ENCODE measurements at places on chromosomes 7 and 10.

- peak; percentile 70 for DNase-seq
Observed at GRCh38 chr10:126598009-126598408, 72.5 kb downstream of the C10orf90 start.

GRCh38 chr7:137636376-137636775, 210.4 kb downstream of the DGKI start:
- DNase-seq, result no peak

DNA sequence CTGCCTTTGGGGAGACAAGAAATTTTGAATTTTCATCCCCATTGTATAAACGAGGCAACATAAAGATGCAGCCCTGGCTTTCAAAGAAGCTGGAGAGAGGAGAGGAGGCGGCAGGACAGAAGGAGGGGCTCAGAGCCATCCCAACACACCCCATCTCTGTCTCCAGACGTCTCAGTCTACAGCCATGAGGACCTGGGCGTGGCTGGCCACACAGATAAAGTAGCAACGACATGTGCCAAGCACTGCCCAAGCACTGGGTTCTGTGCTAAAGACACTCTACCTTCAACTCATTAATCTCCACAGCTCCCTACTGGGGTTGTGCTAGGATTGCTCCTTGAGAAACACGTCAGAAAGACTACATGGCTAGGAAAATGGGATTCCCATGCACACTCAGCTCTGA, 65.2 kb downstream of the DLG5 start:
- peak; percentile 78 for DNase-seq

DNA sequence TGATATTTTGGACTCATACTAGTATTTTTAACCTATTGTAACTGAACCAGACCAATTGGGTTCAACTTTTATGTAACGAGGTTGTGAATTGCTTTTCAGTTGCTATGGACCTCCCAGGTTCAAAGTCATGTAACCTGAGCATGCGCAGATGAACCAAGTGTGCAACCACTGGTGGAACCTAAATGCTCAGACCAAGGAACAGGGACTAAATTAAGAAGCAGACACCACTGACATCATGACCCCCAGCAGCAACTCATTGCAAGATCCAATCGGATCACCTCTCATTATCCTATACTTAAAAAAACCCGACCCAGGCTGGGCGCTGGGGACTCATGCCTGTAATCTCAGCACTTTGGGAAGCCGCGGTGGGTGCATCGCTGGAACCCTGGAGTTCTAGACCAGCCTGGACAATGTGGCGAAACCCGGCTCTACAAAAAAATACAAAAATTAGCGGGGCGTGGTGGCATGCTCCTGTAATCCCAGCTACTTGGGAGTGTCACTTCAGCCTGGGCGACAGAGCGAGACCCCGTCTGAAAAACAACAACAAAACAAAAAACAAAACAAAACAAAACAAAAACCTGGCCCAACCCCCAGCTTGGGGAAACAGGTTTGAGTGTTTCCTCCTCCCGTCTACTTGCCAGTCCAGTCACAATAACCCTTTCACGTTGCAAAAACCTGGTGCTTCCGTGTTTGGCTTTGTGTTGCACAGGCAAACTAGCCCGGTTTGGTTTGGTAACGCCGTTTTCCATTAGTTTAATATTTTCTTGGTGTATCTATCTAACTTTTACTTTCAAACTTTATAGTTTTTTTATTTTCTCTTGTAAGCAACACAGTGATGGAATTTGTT, 11.3 kb upstream of the ZNF518A start:
- no peak for DNase-seq

GRCh38 chr7:110373416-110373815, 717.5 kb upstream of the LRRN3 start:
- no peak for DNase-seq

- DNase-seq, result no peak
Observed at GRCh38 chr7:17663061-17663675, 277.1 kb downstream of the SNX13 start.

- peak; percentile 71 for DNase-seq
Observed at GRCh38 chr7:131011432-131011742, 277.4 kb upstream of the KLF14 start.

GRCh38 chr10:24457661-24458318, 248.9 kb downstream of the KIAA1217 start:
- no peak for DNase-seq

DNA sequence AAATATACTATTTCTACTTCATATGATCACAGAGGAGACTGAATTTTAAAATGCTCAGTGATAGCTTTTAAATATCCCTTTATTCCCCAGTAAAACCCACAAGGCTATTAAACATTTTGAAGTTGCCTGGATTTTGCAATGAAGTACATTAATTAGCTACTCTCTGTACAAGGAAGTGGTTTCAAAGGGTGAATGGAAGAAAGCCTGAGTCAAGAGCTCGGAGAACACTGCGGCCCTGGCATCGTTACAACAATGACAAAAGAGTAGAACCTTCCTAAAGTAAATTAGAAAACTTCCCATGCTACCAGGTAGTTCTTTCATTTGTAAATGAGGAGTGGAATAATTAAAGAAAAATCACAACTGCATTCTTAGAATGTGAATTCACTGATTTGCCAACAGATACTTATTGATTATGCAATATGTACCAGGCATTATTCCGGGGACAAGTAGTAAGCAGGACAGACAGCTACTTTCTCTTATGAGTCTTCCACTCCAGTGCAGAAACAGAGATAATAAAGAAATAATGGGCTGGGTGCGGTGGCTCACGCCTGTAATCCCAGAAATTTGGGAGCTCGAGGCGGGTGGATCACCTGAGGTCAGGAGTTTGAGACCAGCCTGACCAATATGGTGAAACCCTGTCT, 63.0 kb downstream of the ZNF22 start:
- DNase-seq, result peak; percentile 30

DNA sequence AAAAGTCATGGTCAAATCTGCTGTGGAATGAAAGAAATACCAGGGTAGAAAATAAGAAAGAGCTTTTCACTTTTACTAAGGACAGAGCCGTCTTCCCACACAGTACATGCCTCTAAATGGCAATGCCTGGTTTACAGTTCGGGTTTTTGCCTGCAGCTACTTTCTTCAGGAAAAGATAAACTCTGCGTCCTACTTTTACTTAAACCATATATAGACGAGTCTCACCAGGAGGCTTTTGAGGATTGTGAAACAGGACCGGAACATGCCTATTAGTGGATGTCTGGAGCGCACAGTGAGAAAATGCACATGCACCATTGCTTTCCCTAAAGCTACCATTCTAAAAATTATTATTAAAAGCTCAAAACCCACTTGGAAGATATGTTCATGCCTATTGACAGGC, 70.5 kb downstream of the KLF6 start:
- DNase-seq, result no peak

DNA sequence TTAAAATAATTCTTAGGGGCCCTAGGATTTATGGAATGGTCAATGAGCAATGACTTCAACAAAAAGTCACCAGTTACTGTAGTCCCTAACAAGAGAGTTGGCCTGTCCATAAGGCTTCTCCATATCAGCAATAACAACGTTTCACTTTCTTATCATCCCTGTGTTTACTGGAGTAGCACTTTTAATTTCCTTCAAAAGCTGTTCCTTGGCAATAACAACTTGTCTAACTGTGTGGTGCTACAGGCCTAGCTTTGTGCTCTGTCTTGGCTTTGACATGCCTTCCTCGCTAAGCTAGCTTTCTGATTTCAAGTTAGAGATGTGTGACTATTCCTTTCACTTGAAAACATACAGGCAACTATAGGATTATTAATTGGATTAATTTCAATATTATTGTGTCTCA, 81.1 kb downstream of the JMJD1C start:
- DNase-seq, result peak; percentile 33

- DNase-seq, result no peak
Observed at GRCh38 chr10:86304436-86304835, 62.2 kb downstream of the GRID1 start.

GRCh38 chr7:111439977-111440376, 122.3 kb downstream of the IMMP2L start:
- DNase-seq, result no peak

GRCh38 chr10:114244126-114244525, 5.1 kb downstream of the VWA2 start:
- no peak for DNase-seq

DNA sequence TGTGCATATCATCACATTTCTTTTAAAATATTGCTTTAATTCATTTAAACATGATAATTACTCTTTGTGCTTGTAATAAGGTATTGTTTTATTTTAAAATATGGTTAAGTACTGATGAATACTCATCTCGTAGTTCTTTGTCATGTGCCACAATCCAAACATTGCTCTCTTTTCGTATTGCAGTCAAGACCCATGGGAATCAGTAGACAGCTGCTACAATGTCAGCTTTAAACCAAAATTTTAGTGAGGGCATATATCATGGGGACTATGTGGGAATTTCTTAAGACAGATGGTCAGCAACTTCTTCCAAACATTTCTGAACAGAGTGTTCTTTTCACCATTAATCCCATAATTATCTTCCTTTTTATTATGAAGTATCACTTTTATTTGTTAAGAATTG, 77.2 kb upstream of the FZD1 start:
- DNase-seq, result no peak

DNA sequence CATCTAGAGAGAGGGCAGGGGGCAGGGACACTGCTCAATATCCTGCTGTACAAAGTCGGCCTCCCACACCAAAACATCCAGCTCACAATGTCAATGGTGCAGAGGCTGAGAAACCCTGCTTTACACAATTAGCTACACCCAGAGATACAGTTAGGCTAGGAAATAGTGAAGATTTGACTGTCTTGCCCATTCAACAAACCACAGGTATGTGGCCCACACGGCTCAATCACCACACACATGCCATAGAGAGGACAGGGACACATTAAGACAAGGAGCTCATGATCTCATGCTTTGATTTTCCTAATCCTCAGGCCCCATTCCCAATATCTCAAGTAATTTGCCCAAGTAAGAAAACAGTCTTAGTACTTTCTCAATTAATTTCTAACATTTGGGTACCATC, 110.4 kb downstream of the OSBPL3 start:
- no peak for DNase-seq

GRCh38 chr10:23643111-23643780, 204.4 kb downstream of the OTUD1 start:
- DNase-seq, result peak; percentile 24

DNA sequence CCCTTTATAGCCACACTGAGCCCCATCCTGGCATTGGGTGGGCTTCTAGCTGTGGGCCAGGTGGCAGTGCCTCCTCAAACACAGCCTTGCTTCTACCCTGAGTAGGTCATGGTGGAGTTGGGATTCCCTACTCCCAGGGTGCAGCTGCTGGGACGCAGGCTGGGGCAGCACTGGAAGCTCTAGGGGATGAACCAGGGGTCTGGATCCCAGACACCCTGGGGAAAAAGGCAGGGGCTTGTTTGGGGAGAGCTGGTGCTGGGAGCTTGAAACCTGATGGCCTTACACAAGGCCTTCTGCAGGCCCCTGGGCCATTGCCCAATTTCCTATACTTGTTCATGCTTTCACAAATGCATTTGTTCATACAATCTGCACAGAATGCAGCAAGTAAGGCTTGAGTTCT, 103.7 kb upstream of the CTBP2 start:
- DNase-seq, result no peak

GRCh38 chr7:142851919-142852318, 3.0 kb upstream of the EPHB6 start:
- DNase-seq, result no peak

- no peak for DNase-seq
Observed at GRCh38 chr10:67802767-67803538, 35.0 kb downstream of the DNAJC12 start.

- no peak for DNase-seq
Observed at GRCh38 chr10:33263453-33263852, 71.0 kb downstream of the NRP1 start.
